ENCODE measurements at places on chromosomes 2 and 18.

DNA sequence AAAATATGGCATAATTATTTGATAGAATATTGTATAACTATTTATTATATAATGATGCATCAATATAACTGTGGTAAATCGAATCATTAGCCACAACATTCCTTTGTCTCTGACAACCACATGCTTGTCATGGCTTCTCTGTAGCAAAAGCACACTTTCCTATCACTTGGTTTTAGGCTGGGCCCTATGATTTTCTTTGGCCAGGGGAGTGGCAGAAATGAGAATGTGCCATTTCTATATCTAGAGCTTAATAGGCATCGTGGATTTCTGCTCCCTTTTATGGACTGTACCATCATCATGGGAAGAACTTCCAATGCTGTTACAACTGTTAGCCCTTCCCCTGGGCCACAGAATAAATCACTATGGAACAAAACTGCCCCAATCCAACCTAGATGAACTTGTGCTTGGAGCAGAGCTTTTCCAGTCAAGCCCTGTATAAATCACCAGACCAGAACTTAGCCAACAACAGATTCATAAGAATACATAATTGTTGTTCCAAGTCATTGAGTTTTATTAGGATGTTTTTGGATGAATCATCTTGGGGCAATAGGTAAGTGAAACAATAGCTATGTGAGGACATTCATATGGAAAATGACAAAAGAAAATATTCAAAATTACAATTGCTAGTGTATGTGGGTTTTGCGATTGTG is 715.8 kb downstream of the ERBB4 start:
- no peak for DNase-seq

DNA sequence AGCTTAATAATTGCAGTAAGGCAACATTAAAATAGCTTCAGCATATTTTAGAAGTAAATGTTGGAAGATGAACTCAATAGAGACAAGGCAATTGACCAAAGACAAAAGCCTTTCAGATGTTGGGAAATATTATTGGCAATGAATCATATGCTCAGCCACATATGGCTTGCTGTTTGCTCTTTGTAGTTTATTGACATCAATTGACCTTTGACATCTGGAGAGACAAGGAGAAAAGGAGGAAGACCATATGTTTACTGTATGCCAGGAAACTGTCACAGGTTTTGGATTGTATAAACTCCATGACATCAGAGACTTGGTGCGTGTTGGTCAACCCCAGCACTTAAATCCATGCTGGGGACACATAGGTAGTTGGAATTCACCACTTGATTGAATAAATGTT is 60.6 kb upstream of the SLC16A14 start:
- DNase-seq, result no peak

DNA sequence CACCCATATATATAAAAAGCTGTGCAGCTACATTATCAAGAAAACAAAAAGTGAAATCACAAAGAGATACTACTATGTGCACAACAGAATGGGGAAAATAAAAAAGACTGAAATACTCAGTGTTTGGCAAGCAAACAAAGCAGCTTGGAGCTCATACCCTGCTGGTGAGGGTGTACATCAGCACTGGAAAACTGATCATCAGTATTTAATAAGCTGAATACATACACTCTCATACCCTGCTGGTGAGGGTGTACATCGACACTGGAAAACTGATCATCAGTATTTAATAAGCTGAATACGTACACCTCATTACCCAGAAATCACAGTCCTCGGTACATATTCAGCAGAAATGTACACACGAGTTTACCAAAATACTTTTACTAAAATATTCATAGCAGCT is 220.8 kb downstream of the SPP2 start:
- no peak for DNase-seq

DNA sequence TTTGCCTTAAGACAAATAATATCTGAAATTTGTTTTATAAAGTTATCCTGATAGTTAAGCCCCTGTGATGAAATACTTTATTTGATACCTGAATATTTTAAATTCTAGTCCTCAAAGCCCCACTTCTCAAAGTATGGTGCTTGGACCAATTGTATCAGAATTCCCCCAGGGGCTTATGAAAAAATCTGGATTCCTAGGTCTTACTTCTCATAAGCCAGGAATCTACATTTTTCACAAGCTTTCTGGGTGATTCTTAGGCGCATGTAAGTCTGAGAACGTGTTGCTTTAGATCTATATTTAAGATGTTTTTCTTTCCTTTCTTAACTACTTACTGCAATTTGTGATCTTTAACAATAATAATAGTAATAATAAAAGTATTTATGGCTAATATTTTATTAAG is 53.1 kb downstream of the MYO1B start:
- no peak for DNase-seq

DNA sequence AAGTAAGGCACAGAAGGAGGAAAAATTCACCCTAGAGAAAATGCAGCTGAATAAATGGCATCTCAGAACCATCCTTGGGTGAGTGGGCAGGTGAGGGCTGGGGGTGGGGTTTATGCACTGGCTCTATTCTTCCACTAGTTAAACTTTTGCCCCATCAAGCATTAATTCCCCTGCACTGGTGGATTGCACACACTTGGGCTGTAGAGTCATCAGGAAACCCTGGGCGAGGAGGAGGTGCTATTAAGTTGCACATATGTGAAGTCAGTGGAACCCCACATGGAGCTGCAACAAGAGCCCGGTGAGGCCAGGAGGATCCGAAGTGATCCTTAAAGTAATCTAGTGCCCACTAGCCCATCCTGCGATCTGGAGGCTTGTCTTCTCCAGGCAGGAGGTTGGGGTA is 6.8 kb upstream of the DNAJB2 start:
- DNase-seq, result no peak

- no peak for DNase-seq
Observed at GRCh38 chr2:121099329-121100290, 185.4 kb downstream of the TFCP2L1 start.

GRCh38 chr2:239238381-239238780 is 162.4 kb downstream of the HDAC4 start:
- DNase-seq, result no peak

DNA sequence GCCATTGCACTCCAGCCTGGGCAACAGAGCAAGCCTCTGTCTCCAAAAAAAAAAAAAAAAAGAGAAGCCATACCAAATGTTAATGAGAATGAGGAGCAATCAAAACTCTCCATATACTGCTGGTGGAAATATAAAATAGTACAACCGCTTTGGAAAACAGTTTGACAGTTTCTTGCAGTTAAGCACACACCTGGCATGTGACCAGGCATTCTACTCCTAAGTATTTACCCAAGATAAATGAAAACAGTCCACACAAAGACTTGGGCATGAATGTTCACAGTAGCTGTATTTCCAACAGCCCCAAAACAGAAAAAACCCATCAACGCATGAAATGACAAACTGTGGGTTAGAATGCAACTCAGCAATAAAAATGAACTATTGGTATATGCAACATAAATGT is 76.0 kb upstream of the ST8SIA5 start:
- DNase-seq, result no peak

- DNase-seq, result no peak
Observed at GRCh38 chr2:8479298-8479697, 202.6 kb upstream of the ID2 start.

DNA sequence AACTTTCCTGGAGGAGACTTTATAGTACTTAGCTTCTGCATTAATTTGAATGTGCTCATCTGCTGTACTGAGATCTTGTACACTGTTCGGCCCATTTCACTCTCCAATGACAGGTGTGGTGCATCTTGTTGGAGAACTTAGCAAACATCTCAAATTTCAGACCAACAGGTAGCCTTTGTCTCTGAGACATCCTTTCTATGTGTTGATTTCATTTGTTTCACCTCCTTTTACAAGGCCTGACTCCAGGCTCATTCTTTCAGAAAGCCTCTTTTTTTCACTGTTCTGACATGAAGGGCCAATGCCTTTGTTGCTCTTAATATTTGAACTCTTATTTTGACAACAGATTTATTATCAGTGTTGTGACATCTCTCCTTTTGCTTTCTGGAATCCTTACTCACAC is 271.8 kb upstream of the FANCL start:
- no peak for DNase-seq

- DNase-seq, result no peak
Observed at GRCh38 chr2:203654826-203655225, 51.6 kb upstream of the CD28 start.

DNA sequence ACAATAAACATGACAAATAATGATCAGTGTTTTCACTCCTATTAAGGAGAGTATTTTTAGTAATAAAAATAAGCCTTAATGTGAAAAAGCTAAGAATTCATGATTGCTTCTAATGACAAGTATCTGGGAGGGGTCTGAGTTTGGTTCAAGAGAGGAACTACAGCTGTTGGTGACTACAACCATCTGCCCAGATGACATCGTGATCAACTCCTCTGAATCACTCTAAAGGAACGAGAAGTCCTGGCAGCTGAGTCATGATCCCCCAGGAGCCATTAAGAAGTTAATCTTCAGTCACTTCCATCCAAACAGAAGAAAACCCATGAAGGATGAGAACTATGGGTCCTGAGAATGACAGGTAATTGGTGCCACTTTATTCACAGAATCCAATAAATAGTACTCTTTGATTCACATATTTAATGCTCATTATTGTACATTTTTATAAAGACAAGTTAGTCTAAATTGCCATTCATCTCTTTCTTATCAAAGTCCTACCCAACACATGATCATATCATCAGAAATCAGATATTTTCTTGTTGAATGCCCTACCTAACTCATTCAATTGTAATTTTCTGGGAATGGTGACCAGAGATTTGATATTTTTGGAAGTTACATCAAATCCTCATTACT is 6.8 kb downstream of the TFPI start:
- no peak for DNase-seq

DNA sequence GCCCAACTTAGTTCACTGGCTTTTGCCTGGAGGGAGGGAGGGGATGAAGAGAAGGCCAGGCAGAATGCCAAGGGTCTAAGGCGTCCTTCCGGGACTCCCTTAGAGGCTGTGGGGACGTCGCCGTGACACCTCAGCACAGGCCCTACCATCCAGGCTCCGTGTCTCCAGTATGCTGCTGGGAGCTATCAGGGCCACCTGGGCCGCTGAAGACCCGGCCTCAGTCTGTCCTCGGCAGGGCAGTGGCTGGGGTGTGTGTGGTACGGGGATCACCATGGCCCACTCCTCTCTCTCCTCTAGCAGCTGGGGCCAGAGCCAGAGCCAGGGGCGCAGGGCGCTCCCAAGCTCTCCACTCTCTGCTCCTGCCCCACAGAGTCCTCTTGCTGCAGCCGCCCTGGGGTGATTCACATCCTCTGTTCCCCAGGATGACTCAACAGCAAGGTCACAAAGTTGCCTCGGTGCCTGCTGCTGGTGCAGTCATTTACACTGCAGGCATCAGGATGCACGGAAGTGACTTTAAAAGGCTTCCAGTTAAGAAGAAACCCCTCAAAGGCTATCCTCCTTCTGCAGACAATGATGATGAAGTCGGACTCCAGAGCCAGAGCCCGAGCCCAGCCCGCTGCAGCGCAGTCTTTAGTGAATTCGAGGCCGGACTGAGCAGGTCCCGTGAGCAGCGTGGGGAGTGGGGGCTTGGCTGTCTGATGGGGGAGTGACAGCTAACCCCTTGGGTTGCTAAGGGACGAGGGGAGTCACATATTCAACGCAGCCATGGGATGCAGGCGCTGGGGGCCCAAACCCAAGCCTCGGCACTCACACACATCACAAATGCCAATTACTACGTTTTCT is 31.9 kb downstream of the SNORC start:
- no peak for DNase-seq

DNA sequence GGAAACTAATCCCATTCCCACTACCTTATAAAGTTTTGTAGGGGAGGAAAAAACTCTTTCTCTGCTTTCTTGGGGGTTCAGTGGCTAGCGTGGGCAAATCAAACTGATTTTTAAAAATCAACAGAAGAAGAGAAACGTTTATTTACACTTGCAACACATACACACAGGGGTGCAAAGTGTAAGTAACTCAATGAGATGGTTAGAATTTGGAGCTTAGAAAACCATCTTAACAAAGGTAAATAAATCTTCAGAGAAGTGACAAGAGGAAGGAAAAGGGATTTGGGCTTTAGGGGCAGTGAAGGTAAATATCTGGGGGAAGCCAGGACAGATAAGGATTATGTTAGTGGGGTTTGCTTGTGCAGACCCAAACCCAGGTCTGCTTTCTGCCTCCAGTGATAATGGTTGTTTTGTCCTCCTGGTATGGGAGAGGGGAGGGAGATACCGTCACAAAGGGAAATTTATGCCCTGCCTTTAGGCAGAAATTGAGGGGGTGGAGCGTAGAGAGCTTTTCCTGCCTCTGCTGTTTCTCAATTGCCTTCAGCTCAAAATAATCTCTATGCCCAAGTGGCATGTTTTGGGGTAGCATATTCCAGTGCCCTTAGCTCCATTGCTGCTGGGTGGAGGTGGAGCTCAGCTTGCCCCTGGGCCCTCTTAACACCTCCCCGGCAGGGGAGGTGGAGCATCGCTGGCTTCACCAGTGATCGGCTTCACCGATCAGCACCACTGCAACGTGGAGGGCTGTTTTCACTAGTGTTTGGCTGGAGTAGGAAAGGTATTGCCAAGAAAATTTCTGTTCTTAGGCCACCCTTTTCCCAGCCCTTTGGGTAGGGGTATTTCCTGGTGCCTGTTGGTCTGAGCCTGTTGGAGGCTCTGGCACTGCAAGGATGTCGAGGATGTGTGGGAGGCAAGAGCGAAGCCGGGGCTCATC is 92.2 kb downstream of the TEX51 start:
- DNase-seq, result no peak

DNA sequence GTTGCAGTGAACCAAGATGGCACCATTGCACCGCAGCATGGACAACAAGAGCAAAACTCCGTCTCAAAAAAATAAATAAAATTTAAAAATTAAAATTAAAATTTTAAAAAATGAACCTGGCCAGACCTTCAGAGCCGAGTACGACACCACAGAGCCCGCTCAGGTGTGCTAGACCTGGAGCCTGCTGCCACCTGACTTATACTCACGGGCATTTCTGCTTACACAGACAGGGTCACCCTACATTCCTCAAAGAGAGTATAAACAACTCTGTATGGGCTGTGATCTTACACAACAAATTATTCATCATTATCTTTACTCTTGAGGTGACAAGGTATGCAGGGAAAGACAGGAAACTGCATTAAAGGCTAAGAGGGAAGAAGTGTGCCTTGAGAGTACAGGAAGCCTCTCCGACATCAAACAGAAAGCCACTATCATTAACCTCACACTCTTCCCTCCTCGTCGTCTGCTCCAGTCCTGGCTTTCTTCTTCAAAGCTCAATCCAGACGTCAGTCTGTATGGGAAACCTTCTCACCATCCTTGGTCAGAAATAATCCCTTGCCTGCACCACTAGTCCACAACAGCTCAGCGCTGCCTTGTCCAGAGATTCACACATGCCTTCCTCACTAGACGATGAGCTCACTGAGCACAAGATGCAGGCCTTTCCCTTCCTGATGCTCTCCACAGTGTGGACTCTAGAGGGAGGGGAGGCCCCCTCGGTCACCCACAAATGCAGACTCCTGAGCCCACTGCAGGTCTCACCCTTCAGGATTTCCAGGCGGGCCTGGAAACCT is 56.2 kb downstream of the UXS1 start:
- no peak for DNase-seq

DNA sequence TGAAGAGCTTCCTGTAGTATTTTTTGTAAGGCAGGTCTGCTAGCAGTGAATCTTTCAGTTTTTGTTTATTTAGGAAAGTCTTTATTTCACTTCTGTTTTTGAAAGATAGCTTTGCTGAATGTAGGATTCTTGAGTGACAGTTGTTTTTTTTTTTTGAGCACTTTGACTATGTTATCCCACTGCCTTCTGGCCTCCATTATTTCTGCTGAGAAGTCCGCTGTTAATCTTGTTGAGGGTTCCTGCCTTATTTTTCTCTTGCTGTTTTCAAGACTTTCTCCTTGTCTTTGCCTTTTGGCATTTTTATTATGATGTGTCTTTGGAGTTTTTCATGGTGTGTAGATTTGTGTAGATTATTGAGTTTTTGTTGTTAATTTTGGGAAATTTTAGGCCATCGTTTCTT is 21.9 kb downstream of the RBFA start:
- DNase-seq, result no peak

- no peak for DNase-seq
Observed at GRCh38 chr2:224319750-224320149, 82.2 kb downstream of the FAM124B start.
